ENCODE measurements at places on chromosomes 2 and 18. TPM values are rescaled to one million over a fixed set of nuclear protein-coding genes. Genes with fewer than 3 reads are reported as not detected.

GRCh38 chr2:127261804-127262406 is 32.0 kb downstream of the ERCC3 start:
- no peak for DNase-seq

- DNase-seq: no peak
Measured at GRCh38 chr2:120675460-120676130, 60.1 kb upstream of the GLI2 start.

- no peak for DNase-seq
Measured at GRCh38 chr2:203361922-203362321, 33.7 kb downstream of the ABI2 start.

DNA sequence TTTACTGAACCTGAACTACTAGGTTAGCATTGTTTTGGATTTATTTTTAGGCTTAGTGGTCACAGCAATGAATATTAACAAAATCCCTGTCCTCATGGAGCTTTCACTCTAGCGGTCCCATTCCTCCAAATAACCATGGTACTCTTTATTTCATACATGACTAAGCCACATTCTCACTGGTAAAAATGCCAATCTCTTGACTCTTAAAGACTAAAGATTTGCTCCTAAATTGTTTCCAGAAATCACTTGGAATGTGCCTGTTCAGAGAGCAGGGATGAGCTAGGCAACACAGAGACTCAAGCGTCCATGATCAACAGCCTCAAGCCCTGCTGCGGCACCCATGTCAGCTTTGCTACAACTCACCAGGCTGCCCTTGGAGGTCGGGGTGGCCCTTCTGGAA is 13.5 kb downstream of the LMAN1 start:
- no peak for DNase-seq

DNA sequence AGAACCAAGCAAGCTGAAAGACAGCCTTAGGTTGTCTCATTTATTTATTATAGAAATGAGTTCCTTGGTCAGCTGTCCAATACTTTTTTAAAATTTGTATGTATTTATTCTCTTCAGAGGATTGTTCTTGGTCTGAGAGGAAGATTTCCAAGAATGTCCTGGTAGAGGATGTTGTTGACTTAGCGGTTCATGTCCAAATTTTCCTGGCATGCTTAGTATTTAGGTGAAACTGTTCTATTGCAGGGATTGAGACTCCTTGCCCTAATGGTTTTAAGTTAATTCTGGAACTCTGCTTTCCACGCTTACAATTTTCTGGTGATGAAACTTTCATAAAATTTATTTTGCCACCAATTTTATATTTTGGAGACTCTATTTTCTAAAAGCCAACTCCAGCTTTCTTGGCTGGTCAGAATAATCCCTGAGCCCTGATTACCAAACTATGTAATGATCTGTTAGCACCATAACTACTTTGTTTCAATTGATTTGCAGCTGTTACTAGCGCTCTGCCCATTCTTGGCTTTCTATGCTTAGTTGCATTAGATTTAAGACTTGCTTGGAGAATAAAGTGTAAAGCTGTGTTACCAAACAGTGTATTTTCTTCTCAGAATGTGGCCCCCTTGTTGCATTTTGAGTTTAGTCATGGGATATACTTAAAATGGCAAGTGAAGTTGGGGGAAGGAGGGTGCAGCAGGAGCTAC is 1868.8 kb upstream of the CELF4 start:
- no peak for DNase-seq

DNA sequence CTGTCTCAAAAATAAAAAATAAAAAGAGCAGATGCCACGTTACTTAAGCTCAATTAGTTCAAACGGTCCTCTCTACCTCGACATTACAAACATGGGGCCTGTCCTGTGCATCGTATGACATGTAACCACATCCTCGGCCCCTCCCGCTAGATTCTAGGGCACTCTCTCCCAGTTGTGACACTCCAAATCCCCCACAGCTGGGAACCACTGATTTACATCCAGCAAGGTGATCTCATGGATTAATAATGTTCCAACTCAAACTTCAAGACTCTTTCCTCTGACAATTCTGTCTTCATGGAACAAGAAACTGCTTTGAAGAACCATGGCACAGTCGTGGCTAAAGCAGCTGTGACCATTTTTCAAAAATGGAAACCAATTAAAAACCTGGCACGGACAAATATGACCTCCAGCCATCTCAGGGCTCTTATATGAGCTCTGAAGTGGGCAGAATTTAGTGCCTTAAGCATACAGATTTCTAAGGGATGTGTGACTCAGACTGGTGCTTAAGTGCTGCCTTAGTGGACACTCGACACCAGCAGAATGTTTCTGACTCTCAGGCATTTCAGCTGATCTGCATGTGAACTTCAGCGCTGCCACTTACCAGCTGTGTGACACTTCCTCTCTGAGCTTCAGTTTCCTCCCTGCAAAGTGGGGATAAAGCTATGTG is 31.7 kb upstream of the ASAP2 start:
- DNase-seq: peak; percentile 20

DNA sequence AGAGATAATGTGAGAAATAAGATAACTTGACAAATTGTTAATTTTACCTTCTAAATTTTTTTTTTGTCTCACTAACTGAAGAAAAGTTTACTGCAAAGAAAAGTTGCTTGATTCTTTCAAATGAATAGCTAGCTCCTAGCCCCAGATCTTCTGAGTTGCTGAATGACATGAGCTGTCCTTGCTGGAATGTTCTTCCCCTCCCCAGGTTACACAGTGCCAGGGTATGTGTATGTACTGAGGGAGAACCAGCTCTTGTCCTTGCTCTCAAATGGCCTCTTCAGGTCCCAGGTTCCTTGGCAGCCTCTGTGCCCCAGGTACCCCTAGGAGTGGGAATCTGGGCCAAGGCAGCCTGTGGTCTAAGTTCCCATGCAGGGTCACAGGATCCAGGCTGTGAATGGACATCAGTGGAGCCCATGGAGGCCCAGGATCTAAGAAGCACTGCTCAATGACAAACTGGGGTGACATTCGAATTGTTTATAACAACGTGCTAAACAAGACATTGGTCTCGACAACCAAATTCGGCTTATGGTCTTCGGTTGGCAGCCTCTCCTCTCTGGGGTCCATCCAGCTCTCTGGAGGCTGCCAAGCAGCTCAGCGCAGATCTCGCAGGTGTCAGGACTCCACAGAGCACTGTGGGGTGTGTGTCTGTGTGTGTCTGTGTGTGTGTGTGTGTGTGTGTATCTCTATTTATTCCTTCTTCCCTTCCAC is 17.1 kb upstream of the INO80C start:
- no peak for DNase-seq

DNA sequence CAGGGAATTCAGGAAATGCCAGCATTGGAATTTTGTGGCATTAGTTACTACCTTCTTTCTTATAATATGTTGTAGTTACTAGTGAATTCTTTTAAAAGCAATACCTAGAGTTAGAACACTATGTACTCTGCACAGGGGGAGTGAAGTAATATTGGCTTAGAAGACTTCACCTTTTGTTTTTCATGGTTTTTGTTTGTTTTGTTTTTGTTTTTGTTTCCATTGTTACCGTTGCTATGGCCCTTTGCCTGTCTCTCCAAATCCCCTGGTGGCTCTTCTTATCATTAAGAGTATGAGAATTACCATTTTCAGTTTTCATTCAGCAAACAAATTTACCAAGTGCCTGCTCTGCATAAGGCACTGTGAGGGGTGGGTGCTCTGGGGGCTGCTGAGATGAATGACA is 160.1 kb downstream of the HAUS1 start:
- DNase-seq: no peak

- DNase-seq: no peak
Measured at GRCh38 chr2:235005603-235006259, 53.9 kb downstream of the SH3BP4 start.

GRCh38 chr2:64874593-64874992 is 114.6 kb upstream of the SLC1A4 start:
- no peak for DNase-seq

DNA sequence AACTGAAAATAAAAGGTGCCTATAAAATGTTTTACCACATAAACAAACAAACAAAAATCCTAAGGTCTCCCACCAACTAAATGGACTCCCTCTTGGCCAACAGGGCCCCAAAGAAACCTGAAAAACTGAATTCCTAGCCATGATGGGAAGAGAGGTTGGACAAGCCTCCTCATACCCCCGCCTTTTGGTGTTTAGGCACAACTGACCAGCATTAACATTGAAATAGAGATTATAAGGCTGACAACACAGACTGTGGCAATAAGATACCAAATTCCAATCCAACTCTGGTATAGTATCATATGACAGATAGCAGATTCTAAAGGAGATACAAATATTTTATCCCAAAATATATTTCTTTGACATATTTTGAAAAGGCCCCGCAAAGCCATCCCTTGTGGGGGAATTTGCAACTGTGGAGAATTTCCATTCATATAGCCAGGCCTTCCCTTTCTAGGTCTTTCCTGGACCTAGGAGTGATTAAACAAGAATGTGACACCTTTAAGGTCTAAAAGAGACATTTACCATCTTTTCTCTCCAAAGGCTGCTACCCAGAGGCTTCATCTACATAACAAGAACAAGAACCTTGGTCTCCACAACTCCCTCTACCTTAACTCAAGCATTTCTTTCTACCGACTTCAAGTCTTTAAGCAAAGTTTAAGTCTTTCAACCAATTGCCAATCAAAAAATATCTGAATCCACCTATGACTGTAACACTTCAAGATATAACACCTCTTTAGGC is 80.0 kb downstream of the CHN1 start:
- no peak for DNase-seq

The MC5R gene
- total RNA-seq: not detected

The SCRN3 gene
- 30.6 TPM for total RNA-seq

The IL36RN gene
- total RNA-seq: not detected

The CIB4 gene
- total RNA-seq: not detected

The MREG gene
- 6.7 TPM for total RNA-seq

The TRIM54 gene
- not detected for total RNA-seq
